Activated T-cell treated with anti-CD3 and anti-CD28 coated beads for 24 hours (primary cell): ENCODE measurements at places on chromosomes 16 and 17.

GRCh38 chr16:53235851-53236250 lies 181.1 kb downstream of the CHD9 start:
- DNase-seq = no peak

DNA sequence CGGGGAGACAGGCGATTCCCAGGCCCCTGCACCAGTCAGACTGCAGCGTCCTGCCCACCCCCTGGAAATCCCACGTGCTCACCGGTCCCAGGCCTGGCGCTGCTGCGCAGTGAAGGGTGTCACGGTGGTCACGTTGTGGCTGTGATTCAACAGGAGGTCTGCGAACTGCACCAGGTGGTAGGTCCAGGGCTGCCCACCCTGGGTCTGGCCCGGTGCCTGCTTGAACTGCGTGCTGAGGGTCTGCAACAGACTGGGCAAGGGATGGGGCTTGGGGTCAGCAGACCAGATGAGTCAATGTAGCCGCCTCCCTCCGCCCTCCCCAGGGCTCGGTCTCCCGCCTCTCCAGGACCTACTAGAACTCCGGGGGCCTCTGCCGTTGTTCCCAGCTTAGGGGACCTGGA lies 7.1 kb downstream of the MYBBP1A start:
- DNase-seq = no peak

- no peak for DNase-seq
Observed at GRCh38 chr16:85524630-85525419, 88.3 kb upstream of the GSE1 start.

- no peak for DNase-seq
Observed at GRCh38 chr16:20175358-20175757, 101.7 kb upstream of the GPR139 start.

- no peak for DNase-seq
Observed at GRCh38 chr16:85569615-85570212, 43.4 kb upstream of the GSE1 start.

DNA sequence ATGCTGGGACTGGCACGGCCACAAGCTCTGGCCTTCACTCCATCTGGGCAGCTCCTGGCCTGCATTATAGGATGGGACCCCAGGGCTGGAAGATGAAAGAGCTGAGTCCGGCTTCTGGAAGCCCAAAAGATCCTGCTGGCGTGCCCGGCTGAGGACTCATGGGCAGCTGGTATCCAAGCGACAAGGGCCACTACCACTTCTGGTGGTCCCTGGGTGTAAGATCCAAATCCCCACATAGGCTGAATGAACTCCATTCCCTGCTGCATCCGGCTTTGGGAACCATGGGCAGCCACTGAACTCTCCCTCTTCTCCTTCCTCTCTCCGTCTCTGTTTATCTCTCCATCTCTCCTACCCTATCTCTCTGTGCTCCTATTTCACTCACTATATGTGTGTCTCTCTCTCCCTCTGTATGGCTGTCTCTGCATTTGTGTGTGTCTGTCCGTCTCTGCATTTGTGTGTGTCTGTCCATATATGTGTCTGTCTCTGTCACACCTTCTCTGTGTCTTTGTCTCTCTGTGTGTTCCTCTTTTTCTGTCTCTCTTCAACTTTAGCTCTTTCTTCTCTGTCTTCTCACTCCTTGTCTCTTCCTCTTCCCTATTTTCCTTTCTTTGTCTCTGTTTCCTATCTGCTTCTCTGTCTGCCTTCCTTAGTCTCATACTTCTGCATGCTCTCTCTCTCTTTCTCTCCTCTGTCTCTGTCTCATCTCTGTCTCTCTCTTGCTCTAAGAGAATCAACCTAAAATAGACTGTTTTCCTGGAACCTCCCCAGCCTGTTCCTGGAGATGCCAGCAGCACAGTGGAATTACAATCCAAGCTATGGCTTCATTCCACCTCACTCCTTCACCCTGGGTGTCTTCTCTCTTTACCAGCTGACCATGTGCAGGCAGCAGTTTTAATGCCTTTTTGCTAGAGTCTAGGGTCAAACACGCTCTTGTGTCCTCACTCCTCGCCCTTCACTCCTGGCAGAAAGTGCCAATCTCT lies 60.4 kb upstream of the IRX6 start:
- DNase-seq = no peak

GRCh38 chr17:82959242-82959930 lies 119.6 kb upstream of the ZNF750 start:
- no peak for DNase-seq

DNA sequence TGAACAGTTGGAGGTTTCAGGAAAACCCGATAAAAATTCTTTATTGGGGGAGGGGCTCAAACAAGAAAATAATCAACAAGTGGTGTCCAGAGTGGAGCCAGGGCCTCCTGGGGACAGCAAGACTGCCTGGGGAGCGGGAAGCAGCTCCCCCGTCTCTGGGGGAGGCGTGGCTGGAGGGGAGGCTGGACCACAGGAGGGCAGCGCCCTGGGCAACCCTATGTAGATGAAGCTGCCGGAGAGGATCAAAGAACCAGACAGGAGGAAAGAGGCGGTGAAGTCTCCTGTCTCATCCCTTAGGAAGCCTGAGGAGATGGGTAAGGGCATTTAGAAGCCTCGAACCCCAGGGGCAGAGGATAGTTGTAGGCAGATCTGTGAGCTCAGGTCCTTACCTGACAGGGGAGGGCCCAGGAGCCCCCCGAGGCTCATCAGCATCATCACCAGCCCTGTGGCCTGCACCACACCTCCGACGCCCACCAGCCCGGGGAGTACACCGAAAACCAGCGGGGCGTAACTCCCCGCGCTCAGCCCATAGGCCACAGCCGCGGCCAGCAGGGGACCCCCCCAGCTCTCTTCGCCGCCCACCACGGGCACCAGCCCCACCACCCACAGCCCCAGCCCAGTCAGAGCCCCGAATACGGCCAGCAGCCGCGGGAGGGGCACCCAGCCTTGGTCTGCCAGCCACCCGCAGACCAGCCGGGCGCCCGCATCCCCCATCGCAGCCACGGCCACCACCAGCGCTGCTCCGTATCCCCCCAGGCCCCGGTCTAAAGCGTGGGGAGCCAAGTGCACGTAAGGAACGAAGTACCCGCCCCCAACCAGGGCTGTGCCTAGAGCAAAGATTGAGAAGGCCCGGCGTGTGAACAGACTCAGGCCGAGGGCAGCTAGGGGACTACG lies 2.0 kb downstream of the SLC16A11 start:
- no peak for DNase-seq

GRCh38 chr17:66337866-66338485 lies 35.6 kb downstream of the PRKCA start:
- no peak for DNase-seq

GRCh38 chr17:75826561-75827307 lies 17.5 kb downstream of the UNC13D start:
- DNase-seq = no peak

GRCh38 chr17:14144508-14144907 lies 75.2 kb downstream of the COX10 start:
- DNase-seq = no peak

GRCh38 chr17:78960928-78961327 lies 18.8 kb downstream of the LGALS3BP start:
- DNase-seq = no peak

DNA sequence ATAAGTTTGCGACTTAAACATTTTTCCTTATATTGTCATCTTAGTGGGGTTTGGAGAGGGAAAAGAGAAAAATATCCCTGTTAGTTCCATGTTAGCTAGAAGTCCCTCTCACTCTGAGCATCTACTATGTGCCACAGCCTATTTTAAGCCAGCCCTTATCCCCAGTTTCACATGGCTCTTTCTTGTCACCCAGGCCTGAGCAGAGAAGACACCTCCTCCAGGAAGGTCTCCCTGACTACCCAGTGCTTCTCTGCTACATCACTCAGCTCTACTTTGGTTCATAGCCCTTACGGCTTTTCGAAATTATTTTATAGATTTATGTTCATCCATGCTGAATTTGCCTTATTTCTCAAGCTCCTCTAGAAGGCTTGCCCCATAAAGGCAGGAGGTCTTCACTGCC lies 7.2 kb upstream of the MAP2K3 start:
- no peak for DNase-seq

DNA sequence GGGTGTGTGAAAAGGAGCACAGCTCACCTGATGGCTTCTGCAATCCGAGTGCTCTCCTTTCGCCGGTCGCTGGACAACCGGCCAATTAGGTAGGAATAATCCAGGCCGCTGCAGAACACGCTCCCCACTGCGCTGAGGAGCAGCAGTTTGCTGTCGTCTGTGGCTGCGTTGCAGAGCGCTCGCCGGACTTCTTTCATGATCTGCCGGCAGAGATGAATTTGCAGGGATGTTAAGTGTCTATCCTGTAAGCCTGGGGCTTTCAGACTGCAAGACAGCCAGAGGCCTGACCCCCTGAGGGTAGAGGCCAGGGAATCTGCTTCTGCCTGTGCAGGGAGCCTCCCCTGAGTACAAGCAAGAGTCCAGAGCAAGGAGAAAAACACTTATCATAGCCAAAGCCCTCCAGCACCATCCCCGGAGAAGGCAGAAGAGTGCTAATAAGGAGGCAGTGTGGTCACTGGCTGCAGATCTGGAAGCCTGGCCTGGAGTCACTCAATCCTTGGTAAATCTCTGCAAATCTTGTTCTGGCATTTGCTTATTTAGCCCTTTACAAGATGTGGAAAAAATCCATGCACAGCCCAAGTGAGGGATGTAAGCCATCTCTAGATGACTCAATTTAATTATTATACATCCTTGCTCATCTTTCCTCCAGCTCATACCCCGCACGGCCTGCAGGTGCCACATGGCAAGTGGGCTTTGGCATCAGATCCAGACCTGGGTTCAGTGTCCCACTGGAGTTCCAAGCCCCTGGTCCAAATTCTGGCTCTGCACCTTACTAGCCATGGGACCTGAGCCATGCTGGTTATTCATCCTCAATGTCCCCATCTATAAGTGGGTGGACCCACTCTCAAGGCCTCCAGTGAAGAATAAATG lies 80.2 kb downstream of the DYNLRB2 start:
- DNase-seq = no peak

- DNase-seq = no peak
Observed at GRCh38 chr17:32111141-32111771, 31.0 kb upstream of the RHOT1 start.

DNA sequence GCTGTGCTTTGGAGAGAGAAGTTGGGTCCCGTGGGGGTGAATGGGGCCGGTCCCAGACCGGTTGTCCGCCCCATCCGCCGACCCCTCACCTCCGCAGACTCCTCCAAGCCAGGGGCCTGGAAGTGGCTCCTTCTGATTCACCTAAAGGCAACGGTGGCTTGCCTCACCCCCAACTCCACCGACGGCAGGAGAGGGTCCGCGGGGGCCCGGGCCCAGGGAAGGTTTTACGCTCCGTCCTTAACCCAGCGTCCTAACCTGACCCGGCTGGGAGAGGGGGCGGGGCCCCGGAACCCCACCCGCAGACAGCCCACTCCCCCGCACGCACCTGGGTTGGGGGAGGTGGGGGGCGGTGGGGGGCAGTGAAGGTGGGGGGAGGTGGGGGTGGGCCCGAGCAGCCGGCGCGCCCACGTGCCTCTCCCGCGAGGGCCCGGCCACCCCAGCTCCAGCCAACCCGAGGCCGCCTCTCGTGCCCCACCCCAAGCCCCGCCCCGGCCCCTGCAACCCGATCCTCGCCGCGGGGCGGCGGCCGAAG lies 12.7 kb upstream of the CD300A start:
- no peak for DNase-seq

DNA sequence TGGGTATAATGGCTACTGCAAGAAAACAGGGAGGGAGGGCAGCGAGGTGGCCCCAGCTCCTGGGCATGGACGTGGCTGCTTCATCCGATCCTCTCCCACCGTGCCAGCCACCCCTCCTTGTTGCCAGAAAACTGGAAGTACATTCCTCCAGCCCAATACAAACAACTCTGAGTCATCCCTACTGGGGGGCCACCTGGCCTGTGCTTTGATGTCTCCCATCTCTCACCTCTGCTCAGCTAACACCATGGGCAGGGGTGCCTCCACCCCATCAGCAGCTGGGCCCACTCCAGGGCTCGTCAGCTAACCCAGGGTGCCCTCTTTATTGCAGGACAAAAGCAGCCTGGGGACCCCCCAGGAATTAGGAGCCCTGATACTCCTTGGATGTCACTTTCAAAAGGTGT lies 2.0 kb downstream of the RHBDF2 start:
- DNase-seq = no peak

GRCh38 chr17:82408288-82408937 lies 9.7 kb upstream of the HEXD start:
- DNase-seq = no peak

DNA sequence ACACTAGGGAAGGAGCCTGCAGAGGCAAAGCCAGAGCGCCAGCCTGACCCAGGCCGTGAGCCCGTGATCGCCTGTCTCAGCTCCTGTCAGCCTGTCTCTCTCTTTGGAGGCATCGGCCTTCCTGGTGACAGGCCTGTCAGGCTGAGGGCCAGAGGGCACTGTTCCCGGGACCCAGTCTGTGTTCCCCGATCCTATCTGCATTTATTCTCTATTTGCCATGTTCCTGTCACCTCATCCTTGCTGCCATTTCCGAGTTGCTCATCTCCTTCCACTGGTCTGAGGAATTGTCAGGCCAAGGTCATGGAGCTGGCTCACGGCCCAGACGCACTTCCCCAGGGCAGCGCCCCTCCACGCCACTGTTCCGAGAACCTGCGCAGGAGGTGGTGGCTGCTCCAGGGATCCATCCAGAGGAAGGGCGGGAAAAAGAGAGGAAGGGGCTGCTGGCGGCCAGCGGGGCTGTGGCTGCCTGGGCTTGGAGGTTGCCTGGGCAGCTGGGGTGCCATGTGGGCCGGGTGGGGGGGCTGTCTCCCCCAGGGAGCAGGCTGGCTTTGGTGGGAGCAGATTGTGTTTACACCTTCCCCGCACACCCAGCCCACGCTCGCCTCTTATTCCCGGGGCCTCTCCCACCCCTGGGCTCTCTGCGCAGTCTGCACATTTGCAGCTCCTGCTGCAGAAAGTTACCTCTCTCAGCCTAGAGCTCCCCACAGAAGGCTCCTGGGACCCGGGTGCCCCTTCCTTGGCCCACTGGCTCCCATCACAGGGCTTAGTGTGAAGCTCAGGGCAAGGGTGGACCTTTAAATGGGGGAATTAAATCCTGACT lies 4.9 kb downstream of the PRCD start:
- DNase-seq = no peak

DNA sequence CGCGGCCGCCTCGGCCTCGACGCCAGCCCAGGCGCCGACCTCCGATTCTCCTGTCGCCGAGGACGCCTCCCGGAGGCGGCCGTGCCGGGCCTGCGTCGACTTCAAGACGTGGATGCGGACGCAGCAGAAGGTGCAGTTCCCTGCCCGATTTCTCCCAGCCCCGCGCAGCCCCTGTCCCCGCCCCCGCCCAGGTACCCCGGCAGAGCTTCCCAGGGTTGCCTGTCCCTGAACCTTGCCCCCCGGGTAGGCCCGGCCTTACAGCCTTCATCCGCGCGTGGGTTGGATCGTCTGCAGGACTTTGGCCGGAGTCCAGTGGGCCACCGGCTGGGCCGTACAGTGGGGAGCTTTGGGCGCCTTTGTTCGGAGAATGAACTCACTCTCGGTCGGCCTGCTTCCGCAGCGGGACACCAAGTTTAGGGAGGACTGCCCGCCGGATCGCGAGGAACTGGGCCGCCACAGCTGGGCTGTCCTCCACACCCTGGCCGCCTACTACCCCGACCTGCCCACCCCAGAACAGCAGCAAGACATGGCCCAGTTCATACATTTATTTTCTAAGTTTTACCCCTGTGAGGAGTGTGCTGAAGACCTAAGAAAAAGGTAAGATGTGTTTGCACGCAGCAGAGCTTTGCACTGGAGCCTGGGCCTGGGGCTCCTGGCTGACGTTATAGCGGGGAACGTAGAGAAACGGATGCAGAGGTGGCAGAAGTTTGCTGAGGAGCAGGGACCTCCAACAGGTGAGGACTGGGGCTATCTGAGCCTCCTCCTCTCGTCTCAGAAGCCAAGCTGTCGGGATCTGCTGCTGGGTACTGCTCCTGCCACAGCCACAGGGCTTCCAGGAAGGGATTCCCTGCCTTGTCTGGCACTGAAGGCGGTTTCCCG lies 593 bp downstream of the GFER start:
- no peak for DNase-seq
